ENCODE measurements at places on chromosomes 12 and 14.

DNA sequence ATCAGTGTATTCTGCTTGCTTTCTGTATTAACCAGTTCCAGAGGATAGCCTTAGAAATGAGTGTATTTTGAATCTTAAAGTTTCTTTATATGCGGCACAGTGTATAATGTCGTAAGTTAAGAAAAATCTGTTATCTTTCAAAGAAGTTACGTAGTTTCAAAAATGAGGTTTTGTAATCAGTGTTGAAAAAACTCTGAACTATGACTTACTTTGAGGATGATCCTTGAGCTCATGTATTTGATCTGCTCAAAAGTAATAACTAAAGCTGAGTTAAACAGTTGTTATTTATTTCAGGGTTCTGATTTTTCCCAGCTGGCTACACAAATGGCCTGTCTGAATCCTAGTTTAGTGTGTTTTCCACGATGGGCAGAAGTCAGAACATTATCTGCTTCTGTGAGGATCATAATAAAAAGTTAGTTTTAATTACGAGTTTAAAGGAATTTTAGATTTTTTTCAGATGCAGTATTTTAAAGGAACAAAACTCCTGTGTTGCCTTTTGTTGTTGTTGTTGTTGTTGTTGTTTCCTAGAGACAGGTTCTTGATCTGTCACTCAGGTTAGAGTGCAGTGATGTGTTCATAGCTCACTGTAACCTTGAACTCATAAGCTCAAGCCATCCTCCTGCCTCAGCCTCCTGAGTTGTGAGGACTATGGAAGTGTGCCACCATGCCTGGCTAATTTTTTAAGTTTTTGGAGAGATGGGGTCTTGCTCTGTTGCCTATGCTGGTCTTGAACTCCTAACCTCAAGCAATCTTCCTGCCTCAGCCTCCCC is 52.9 kb downstream of the GPATCH2L start:
- no peak for DNase-seq

DNA sequence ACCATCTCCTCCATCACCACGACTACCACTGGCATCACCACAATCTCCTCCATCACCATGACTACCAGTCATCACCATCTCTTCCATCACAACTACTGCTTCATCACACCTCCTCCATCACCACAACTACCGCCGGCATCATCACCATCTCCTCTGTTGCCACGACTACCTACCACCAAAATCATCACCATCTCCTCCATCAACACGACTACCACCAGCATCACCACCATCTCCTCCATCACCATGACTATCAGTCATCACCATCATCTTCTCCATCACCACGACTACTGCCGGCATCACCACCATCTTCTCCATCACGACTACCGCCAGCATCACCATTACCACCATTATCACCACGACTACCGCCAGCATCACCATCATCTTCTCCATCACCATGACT is 89.5 kb downstream of the RIMBP2 start:
- no peak for DNase-seq

DNA sequence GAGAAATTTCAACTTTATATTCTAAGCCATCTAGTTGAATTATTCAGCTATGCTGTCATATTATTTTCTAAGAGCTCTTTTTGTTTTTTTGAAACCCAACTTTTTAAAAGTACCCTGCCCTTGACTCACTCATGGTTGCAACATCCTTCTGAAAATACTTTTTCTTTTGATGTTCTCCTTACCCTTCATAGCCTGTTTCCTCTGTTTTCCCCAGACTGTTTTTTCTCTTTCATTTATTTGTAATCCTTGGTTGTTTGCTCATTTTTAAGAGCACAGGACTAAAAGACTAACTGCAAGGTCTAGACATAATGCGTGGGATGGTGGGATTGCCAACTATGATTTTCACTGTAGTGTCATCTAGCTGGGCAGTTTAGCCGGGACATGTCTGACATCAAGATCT is 21.2 kb upstream of the CDKL1 start:
- no peak for DNase-seq

GRCh38 chr14:91227183-91227628 is 17.3 kb downstream of the GPR68 start:
- no peak for DNase-seq

GRCh38 chr14:44795725-44796124 is 166.0 kb downstream of the KLHL28 start:
- DNase-seq: no peak

DNA sequence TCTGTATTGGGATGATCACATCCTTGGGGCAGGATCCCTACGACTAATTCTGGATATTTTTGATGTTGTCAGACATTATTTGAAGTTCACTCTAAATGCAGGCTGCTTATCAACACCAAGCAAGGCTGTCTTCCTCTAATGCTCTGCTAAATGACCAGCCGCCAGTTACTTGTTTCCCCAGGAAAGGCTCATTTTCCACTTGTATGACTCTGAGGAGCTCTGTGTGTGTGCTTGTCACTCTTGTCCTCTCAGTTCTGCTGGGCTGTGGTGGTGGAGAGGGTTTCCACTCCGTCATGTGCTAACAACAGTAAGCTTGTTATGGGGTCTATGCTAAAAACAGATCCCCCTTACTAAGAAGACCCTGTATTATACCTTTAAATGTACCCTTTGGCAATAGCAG is 42.1 kb downstream of the ATL1 start:
- DNase-seq: no peak

GRCh38 chr12:11823043-11823442 is 173.6 kb downstream of the ETV6 start:
- no peak for DNase-seq

DNA sequence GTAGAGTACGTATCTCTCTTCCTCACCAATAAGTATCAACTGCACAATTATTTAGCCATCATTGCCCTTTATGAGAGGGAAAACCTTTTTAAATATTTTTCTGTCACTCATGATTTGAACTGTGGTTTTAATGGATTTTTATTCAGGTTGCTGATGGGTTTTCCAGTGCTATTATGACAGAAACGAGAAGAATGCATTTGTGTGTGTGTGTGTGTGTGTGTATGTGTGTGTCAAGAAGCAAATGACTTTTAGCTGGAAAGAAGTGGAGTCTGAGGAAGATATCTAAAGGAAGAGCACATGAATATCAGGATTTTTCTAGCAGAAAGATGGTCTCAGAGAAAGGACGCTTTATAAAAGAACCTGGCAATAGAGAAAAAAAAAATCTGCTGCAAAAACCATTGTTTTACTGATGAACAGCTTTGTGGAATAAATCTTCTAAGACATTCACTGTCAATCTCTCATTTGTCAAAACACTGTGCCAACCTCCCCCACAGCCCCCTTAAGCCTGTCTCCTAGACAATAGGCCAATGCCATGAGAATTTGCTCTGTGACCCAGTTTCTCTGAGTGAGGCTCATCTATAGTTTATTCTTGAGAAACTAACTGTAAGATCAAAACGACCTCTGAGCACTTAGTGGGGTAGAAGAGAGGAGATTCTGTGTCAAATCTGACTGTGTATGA is 417.7 kb downstream of the FLRT2 start:
- DNase-seq: no peak

GRCh38 chr14:48008646-48009045 is 333.2 kb upstream of the MDGA2 start:
- DNase-seq: no peak

DNA sequence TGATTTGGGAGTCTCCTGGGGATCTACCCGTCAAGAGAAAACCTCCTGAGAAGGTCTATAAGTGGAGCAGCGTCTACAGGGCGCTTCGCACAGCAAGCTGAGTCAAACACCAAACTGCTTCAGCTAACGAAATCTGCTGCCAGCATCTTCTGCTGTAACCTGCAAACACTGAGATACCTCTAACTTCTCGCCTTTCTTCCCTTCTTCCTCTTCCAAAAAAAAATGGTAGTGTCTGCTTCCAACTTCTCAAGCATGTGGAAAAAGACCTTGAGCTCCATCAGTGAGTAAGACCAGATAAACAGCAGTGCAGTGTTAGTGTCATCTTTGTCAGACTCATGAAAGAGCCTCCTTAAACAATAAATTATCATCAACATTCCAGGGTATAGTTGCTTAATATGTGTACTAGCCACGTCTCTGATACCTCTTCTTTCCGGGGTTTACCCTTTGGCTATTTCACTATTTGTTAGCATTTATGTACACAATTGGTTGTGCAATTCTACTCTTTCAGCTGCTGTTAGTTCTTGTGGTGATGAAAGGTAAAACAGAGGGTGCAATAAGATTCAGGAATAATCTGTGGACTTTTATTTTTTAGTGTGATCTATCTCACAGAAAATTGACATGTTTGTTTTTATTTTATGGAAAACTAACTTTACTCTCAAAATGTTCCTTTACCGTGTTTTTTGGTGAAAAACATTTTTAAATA is 81.6 kb downstream of the LLPH start:
- no peak for DNase-seq

DNA sequence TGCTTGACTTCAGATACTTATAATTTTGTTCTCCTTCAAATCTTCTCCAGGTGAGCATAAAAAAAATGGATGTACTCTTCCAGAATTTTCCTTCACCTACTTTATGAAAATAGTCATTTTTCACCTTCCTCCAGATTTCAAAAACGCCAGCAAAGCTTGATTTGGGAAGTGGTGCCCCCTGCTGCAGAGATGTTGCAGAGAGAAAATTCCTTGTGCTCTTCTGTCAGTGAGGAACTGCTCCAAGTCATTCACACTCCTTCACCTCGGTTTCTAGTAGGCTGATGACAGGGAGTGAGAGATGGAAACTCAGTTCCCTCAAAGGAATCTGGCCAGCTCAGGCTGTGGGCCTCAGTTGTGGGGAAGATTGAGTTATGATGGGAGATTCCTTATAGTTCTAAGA is 24.2 kb upstream of the RNASE3 start:
- DNase-seq: no peak

Measured in SIG-M5 (cell line).